Left lung (tissue), 14 donors: ENCODE measurements at places on chromosomes 4 and X.

- DNase-seq: peak; percentile 85
These were observed at the start of gene ARMCX1 for GRCh38 chrX:101550362-101550750. ARMCX1 (plus strand) TSS chrX:101550547; CDS start chrX:101552931, 2,384 bp downstream.

DNA sequence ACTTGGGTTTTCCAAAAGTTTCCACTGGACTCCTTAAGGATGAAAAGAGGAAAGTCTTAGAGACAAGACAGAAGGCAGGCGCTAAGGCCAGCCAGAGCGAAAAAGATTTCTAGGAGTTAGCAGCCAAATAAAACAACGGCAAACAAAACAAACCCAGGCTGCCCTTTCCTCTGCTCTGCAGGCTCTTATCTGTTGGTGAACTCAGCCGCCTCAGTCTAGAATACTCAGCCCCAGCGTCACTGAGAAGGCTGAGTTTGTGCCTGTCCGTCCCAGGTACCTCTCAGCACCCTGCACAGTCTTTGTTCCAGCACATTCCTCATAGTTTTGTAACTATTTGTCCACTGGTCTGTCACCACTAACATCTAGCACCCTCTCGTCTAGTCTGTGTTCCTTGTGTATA, 75.6 kb upstream of the FAM9C start:
- no peak for DNase-seq

GRCh38 chr4:67397931-67398330, 147.4 kb downstream of the CENPC start:
- DNase-seq: no peak

DNA sequence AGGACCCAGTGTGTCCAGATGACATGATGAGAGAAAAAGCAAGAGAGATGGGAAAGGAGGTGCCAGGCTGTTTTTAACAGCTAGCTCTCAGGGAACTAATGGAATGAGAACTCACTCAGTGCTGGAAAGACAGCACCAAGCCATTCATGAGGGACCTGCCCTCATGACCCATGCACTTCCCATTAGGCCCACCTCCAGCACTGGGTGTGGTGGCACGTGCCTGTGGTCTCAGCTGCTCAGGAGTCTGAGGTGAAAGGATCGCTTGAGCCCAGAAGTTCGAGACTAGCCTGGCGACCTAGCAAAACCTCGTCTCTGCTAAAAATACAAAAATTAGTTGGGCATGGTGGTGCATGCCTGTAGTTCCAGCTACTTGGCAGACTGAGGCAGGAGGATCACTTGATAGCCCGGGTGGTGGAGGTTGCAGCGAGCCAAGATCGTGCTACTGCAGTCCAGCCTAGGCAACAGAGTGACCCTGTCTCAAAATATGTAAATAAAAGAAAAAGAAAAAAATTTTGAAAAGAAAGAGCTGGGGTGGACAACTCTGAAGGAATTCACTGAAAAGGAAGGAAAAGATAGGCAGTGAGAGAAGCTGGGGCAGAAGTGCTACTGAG, 50.9 kb downstream of the FAM193A start:
- DNase-seq: no peak

DNA sequence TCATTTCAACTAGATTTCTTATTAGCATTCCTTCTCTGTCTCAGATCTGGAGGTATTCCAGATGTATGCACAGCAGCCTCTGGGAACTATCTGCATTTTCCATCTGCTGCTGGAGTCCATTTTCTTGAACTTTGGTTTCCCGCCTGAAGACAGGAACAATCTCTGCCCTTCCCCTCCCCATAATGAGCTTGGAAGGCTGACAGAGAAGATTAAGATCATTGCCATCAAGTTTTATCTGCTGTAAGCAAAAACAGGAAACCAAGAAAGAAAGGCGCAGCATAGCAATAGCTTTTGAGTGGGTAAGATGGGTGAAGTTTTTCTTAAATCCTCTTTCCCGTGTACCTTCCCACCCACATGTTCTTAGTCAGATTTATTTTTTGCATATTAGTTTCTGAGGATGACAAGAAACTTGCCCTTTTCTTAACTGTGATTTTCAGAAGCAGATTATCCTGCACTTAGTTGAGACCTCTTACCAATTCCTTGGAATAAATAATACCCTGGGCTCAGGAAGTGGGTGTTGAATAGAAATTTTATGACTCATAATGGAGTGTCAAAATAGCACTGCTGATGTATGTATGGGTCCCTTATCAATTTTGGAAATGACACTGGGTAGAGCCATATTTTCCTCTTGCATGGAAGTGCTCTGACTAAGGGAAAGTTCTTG, 78.3 kb downstream of the CT47B1 start:
- DNase-seq: no peak

DNA sequence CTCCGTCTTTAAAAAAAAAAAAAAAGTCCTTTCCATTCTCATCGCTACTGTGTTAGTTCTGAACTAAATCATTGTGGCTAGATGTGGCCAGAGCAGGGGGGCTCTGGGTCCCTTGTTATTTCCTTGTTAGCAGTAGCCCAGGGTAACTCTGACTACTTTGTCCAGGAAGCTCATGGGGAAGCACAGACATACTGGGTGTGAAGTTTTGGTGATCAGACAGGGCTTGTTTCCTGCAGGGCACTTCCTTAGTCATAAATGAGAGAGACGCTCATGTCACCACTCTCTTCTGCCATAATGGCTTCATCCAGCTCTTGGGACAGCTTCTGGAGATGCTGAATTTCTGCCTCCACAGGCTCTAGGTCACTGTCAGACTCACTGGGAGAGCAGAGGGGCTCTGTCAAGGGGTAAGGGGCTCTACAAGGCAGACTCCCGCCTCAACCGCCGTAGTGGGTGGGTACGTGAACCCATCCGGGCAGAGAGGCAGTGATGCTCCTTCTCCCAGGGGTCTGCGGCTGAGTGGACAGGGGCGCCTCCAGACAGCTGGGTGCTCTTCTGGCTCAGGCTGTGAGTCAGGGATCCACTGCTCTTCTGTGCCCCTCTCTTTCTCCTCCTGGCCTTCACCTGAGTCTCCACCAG, 12.9 kb downstream of the STIM2 start:
- DNase-seq: no peak

GRCh38 chr4:89863533-89863932, 26.6 kb upstream of the SNCA start:
- DNase-seq: no peak

GRCh38 chr4:152524427-152524826, 11.5 kb downstream of the FBXW7 start:
- no peak for DNase-seq

DNA sequence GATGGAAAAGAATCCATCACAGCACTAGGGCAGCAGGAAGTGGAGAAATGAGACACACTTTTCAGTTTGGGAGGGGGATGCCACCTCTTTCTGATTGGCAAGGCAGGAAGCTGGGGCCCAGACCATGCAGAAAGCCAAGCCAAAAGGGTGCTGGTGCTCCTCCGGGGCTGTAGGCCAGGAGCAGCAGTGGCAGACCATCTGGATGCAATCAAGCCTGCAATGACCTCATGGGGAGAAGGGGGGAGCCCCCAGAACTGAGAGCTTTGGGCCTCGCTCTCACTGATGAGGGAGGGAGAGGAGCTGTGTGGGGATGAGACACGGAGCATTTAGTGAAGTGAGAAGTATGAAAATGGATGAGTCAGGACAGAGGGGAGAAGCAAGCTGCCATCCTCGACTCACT, 141.3 kb upstream of the NALF2 start:
- DNase-seq: no peak

- DNase-seq: no peak
These were observed 815 bp downstream of the FAM53A start for GRCh38 chr4:1683261-1683735.

DNA sequence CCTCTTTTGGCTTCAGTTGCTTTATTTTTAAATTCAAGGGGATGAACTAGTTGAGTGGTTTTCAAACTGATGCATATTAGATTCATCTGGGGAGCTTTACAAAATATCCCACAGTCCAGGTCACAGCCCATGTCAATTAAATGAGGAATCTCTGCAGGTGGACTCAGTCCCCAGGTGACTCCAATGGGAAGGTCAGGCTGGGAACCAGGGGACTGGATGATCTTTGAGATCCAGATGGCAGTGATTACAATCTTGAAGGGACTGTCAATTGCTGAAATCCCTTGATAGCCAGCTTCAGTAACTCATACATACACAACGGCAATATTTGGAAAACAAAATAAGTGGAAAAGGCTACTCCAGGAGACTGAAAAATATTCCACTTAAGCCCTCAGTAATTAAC, 7.0 kb downstream of the ADH1B start:
- DNase-seq: no peak

DNA sequence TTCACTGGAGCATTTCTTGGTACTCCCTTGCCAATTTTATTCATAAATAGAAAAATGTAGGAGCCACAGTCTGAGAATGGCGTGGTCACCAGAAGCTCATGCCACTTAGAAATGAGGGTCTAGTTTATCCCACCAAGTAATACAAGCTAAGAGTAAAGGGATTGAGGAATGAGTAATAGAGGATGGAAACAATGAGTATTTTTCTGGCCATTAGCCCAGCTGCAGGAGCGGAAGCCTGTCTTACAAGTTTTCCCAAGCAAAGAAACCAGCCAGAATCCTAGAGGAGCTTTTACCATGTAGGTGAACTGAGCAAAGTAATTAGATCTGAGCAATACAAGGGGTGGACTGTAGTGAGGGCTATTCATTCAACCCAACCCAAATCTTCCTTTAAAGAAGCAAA, 160.7 kb upstream of the NPY2R start:
- DNase-seq: no peak

- DNase-seq: no peak
These were observed 57.8 kb downstream of the SOD3 start for GRCh38 chr4:24853142-24853541.
